ENCODE measurements at places on chromosomes 3 and 15. TPM values are rescaled to one million over a fixed set of nuclear protein-coding genes. Genes with fewer than 3 reads are reported as not detected.
A peak's percentile ranks its signal among the peaks of the same experiment; 100 is the strongest.

PLS1 gene
- 0.83 TPM for total RNA-seq

LPP gene
- 89.6 TPM for total RNA-seq

- no peak for DNase-seq
- peaks cover 2% of the 10 kb centered on the region for H3K36me3 ChIP-seq
- H3K4me1 ChIP-seq, result peaks cover 14% of the 10 kb centered on the region
- no peak overlapping the region for H3K4me3 ChIP-seq
These were observed 54.6 kb downstream of the TM4SF4 start for GRCh38 chr3:149529099-149529498.

MAGEL2 gene
- total RNA-seq, result under 0.01 TPM

- H3K4me3 ChIP-seq, result no peak overlapping the region
- H3K36me3 ChIP-seq, result no peaks in the 10 kb centered on the region
- DNase-seq, result no peak
- H3K27ac ChIP-seq, result no peak overlapping the region
- H3K27me3 ChIP-seq, result no peaks in the 10 kb centered on the region
These were observed 30.5 kb upstream of the DCP1A start for GRCh38 chr3:53377794-53378193.

ZDHHC23 gene
- total RNA-seq, result 0.77 TPM

SLC49A4 gene
- 20.6 TPM for total RNA-seq

- H3K4me1 ChIP-seq, result no peaks in the 10 kb centered on the region
- peak; percentile 42 for DNase-seq
- no peaks in the 10 kb centered on the region for H3K27me3 ChIP-seq
- no peak overlapping the region for H3K27ac ChIP-seq
- H3K4me3 ChIP-seq, result no peak overlapping the region
- no peaks in the 10 kb centered on the region for H3K36me3 ChIP-seq
These were observed 124.7 kb upstream of the FRMD4B start for GRCh38 chr3:69510481-69511030.

- H3K4me3 ChIP-seq, result no peak overlapping the region
- peaks cover 52% of the 10 kb centered on the region for H3K36me3 ChIP-seq
- DNase-seq, result no peak
These were observed 5.9 kb downstream of the CLK3 start for GRCh38 chr15:74621546-74621920.

CD80 gene
- under 0.01 TPM for total RNA-seq

GLDN gene
- 50.7 TPM for total RNA-seq

CLN6 gene
- 5.6 TPM for total RNA-seq

DNA sequence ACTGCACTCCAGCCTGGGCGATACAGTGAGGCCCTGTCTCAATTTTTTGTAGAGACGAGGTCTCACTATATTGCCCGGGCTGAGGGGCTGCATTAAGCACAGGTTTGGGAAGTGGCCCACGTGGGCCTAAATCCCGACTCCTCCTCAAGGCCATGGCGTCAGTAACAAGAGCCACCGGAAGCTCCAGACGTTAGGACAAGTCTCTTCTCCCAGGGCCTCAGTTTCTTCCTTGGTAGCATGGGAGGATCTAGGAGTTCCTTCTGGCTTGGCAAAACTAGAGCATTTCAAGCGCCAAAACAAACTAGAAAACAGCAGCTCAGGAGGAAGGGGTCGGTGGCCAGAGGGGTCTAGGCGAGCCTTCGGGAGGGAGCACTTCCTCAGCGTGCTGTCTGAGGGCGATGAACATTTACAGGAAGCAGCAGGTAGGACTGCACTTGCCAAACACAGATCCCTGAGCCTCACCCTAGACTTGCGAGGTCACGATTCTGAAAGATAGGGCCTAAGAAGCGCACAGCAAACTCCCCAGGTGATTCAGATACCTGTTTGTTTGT lies 536 bp downstream of the SNAPC5 start:
- H3K4me3 ChIP-seq, result peak overlapping the region; percentile 92
- peak overlapping the region; percentile 83 for H3K27ac ChIP-seq
- peaks cover 2% of the 10 kb centered on the region for H3K4me1 ChIP-seq
- H3K36me3 ChIP-seq, result peaks cover 21% of the 10 kb centered on the region
- DNase-seq, result no peak
- no peaks in the 10 kb centered on the region for H3K27me3 ChIP-seq

DNA sequence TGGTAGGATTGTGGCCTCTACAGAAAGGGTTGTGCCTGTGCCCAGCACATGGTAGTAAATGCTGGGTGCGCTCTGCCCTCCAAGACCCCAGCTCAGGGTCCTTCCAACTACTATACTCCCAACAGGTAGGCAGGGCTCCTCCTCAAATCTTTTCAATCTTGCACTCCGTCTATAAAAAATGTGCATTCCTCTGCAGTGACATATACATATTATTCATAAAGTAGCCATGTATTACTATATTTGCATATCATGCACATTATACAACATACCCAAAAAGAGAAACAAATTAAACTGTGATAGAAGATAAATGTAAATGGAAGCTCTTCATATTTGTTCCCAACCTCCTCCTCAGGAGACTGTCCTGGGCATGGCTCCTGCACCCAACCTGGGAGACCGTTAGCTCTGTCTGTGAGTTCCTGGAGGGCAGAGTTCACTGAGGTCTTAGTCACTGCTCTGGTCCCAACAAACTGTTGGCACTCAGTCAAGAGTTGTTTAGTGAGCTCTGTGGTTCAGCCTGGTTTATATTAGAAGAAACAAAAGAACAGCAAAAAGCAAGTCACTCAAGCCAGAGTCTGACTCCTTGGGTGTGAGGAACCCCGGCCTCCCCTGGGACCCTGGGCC lies 47.7 kb upstream of the GRIP2 start:
- H3K4me1 ChIP-seq, result no peaks in the 10 kb centered on the region
- no peak overlapping the region for H3K27ac ChIP-seq
- no peaks in the 10 kb centered on the region for H3K27me3 ChIP-seq
- H3K4me3 ChIP-seq, result no peak overlapping the region
- H3K36me3 ChIP-seq, result no peaks in the 10 kb centered on the region
